Foreskin melanocyte (primary cell): ENCODE measurements at places on chromosomes 2 and 18.

DNA sequence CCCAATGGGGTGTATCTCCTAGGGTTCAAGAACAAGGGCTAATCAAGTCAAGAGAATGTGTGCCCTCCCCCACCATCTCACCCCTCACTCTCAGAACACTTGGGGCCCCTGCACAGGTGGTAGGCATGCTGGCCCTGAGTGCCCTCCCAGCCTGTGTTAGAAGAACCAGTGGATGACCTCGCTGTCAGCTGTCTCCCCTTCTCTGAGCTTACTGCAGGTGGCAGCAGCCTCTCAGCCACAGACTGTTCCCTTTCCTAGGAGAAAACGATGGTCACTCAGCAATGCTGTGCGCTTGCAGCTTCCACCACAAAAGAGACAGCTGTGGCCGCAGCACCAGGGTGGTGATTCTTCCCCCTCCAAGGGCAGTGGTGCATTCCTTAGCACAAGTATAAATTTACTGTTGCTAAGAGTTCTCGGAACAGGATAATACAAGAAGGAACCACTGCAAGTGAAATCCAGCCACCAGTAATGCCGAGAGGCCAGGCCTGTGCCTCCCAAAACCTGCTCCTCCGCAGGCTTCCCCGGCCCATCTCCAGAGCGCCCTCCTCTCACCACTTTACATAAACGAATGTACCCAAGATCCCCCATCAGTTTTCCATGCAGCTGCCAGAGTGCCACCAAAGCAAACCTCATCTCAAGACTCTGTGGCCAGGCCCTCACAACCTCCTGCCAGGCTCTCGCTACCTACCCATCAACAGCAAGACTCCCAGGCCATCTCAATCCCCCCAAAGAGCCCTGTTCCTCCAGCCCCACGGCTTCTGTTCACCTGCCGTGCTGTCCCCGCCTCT lies 935 bp upstream of the RAMP1 start:
- DNase-seq, result peak; percentile 45

GRCh38 chr2:60510713-60511112 lies 42.7 kb downstream of the BCL11A start:
- DNase-seq, result no peak

- no peak for DNase-seq
Observed at GRCh38 chr2:50952596-50952995, 79.3 kb downstream of the NRXN1 start.

DNA sequence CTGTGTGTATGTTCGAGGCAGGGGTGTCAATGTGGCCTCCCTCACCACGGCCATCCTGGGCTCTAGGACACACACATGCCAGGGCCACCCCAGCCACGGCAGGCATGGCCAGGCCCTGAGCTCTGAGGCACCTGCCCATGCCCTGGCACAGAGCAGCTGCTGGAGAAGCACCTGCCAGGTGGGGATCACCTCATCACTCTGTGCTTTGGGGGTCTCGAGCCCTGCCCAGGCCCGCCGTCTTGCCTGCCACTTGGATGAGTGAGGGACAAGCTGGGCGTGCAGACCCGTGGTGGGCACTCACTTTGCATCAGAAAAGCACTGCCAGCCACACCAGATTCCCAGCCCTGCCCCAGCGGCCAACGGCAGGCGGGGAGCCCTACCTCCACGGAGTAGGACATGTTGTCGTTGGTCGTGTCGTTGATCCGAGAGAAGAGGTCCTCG lies 33.1 kb downstream of the KIF1A start:
- no peak for DNase-seq

- peak; percentile 85 for DNase-seq
Observed at GRCh38 chr18:8890957-8891464, 185.7 kb downstream of the MTCL1 start.

- DNase-seq, result no peak
Observed at GRCh38 chr18:3132700-3133099, 87.1 kb downstream of the MYOM1 start.

GRCh38 chr18:47574966-47575365 lies 323.5 kb upstream of the SKOR2 start:
- no peak for DNase-seq

- no peak for DNase-seq
Observed at GRCh38 chr2:46390036-46390435, 89.3 kb upstream of the TMEM247 start.

GRCh38 chr2:218485986-218486667 lies 67.2 kb downstream of the VIL1 start:
- DNase-seq, result no peak

DNA sequence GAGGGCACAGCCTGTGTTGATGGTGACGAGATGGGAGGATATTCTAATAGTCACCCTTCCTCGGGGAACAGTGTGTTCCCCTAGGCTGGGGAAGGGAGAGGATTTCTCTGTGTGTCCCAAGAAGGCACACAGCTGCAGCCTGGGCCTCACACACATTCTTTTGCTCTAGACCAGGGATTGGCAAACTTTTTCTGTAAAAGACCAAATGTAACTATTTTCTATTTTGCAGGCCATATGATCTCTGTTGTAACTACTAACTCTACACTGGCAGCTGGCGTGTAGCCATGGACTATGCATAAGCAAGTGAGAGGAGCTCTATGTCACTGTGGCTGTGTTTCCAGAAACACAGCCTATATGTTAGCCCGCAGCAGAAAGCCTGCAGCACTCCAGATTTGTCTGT lies 65.8 kb downstream of the ARHGAP28 start:
- no peak for DNase-seq

DNA sequence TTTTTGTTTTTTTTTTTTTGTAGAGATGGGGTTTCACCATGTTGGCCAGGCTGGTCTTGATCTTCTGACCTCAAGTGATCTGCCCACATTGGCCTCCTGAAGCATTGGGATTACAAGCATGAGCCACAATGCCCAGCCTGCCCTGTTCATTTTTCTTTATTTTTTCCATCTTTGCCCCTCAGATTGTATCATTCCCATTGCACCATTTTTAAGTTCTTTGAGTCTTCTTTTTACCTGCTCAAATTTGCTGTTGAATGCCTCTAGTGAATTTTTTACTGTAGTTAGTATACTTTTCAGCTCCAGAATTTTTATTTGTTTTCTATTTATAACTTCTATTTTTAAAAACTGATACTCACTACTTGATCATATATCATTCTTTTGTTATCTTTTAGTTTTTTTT lies 101.4 kb upstream of the SLC4A10 start:
- DNase-seq, result no peak

DNA sequence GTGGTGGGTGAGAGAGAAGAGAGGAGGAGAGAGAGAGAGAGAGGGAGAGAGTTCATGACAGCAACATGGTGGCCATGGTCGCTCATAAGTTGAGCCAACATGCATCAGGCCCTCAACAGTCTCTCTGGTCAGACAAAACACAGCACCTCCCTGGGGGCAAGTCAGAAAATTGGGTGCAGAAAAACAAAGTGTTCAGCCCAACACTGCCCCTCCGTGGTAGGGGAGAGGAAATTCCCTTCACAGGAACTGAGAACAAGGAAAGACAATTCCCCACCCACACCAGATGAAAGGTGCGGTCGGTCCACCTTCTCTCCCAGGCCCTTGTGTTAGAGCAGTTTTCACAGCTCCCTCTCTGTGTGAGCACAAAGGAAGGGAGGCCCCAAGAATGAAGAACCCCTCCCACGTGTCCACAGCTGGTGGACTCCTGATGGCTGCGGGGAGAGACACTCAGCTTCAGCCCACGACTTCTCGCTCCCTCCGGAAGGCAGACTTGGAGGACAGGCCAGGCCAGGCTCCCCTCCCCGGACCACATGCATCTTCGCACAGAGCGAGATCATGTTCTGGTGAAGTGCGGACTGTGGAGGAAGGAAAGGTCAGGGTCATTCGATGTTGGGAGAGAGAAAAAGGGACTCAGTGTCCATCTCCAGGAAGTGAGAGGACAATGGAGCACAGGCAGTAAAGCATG lies 181.7 kb downstream of the ANAPC1 start:
- peak; percentile 62 for DNase-seq

DNA sequence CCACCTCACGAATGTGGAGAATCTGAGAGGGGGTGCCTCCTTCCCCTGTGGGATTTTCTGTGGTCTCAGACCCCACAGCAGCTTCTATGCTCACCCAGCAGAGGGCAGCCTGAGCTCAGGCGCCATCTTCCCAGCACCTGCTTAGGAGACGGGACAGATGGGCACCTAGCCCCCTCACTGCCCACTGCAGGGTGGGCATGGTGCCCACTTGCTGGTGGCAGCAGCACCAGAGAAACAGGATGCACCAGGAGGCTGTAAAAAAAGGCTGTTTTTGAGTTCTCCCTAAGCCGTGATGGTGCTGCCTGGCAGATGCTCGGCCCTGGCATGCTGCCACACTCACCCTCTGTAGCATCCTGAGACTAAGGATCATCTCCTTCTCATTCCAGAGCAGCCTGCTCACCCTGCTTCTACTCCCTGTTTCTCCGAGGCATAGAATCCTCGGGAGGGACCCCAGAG lies 19.1 kb upstream of the SLC20A1 start:
- DNase-seq, result peak; percentile 57

DNA sequence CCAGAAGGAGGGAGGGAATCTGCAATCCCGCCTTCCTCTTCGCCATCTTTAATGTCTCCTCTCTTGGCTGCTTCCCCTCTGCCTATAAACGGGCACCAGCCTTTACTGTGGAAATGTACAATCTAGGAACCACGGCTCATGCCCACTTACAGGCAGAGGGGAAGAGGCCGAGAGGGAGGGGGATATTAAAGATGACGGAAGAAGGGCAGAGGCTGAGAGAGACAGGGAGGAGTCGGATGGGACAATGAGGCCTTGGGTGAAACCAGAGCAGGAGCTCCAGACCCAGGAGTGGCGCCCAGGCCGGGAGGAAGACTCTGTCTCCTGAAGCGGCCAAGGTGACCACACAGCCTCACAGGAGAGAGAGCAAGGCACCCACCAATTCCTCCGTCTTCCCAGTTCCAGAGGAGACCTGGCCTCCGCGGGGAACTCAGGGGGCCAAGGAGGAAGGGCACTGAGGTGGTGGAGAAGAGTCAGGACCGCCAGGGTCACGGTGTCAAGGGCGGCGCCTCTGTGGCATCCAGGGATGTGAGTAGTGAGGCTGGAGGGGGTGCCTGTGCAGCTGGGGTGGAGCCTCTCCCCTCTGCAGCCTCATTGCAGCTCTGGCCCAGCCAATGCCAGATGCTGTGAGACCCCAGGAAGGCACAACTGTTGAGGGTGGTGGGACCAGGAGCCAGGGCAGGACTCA lies 67.8 kb downstream of the CIB4 start:
- DNase-seq, result no peak

DNA sequence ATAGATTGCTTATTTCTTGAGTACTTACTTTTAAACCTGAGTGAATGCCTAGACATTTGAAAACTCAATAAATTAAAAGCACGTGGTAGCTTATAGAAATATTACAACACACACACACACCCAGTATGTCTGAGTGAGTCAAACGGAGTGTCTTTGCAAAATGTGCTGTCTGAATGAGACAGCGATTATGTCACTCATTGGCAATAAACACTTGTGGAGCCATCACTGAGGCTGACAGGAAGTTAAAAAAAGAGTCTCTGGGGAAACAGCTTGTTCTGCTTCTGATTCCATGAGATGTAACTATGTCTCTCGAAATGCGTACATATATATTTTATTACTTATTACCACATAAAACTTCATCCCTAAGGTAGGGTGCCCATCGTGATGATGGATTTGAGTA lies 22.3 kb upstream of the VPS4B start:
- no peak for DNase-seq

DNA sequence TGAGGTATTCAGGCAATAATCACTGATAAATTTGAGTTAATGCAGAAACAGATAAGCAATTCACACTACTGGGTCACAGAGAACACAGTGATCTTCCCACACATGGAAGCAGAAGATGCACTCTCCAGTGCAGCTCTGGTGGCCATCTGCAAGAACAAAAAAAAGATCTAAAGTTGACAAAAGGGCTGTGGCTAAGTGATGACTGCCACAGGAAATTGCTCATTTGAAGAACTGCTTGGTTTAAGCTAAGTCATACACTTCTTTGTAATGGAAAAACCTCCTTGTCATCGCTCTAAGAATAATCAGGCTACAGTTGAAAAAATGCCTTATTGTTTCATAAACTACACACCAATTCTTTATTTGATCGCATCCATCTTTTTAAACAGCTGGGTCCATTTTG lies 115.1 kb downstream of the DTNB start:
- DNase-seq, result peak; percentile 71

GRCh38 chr2:81513328-81513727 lies 1208.8 kb upstream of the LRRTM1 start:
- no peak for DNase-seq

GRCh38 chr18:12464731-12465130 lies 57.0 kb downstream of the PRELID3A start:
- no peak for DNase-seq

DNA sequence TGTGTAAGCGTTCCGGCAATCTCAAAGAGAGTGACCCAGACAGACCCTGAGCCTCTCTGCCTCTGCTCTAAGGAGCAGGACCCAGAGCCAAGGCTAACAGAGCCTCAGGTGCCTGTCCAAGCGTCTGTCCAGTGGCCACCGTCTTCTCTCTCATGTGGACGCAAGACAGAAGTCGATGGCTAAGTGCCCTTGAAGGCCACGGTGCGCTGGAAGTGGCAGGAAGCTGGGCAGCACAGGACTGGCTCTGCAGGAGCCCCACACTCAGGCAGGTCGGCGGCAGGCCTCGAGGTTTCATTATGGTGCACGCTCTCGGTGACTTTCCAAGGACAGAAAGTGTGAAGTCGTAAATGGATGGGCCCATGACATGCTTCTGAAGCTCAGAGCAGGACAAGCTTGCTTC lies 49.1 kb downstream of the HDAC4 start:
- DNase-seq, result no peak

DNA sequence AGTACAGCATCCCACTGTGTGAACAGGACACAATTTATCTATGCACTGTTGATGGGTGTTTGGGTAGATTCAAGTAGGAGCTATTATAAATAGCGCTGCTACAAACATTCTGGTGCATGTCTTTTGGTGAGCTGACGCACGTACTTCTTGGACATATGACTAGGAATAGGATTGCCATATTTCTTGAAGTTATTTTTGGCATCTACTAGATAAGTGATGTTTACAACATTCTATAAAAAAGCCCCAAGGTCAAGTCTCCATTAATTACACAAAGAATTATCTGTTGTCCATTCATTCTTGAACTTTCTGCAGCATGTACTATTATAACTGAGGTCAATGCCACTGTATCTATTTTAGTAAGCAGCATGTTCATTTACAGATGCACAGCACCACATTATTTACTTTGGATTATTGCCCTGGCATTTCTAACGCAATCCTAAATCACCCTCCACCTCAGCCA lies 225.5 kb upstream of the TMEM200C start:
- peak; percentile 95 for DNase-seq

- no peak for DNase-seq
Observed at GRCh38 chr2:54810246-54810645, 86.8 kb downstream of the EML6 start.

GRCh38 chr2:217960351-217960750 lies 42.4 kb downstream of the TNS1 start:
- DNase-seq, result no peak

DNA sequence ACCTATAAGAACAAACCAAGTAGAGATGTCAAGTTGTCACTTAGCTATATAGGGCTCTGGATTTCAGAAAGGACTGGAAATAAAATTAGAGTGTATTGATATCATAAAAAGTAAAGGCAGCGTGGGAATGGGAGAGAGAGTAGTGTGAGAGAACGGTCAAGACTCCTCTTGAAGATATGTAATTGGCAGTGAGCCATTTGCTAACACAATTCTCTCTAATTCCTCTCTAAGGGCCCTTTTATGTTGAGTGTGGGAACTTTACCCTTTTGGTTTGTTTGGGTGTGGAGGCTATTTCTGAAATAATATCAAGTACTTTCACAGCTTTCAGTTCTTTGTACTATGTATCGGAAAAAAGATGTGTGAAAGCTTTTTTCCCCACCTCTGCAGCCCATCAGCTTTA lies 196.8 kb downstream of the LRRTM4 start:
- DNase-seq, result peak; percentile 2

- DNase-seq, result no peak
Observed at GRCh38 chr18:70452501-70452900, 163.7 kb downstream of the SOCS6 start.
